ENCODE measurements at places on chromosomes 13 and 19.

GRCh38 chr19:17405250-17406045, at the start of gene BST2:
Gene BST2, minus strand, starts transcription at chr19:17405630. Its CDS starts 55 bp downstream, at chr19:17405575.
- no peak for DNase-seq

DNA sequence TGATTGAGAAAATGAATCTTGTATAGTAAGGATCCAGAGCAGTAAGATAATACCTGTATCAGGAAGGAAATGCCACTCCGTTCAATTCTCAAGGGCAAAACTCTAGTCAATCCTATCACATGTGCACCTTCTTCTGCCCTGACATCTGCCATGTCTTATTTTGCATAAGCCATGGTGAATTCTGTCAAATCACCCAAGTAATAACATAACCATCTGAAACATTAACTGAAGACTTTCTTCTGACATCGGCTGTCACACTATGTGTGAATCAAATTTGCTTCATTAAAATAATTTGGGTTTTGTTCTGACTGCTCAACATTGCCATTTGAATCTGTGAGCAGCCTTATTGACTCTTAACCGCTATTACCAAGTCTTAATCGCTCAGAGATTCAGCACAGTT, 91.2 kb downstream of the PCDH9 start:
- no peak for DNase-seq

GRCh38 chr13:111011899-111012298, 97.0 kb upstream of the ANKRD10 start:
- no peak for DNase-seq

GRCh38 chr19:4368128-4368820, 24.9 kb downstream of the MPND start:
- no peak for DNase-seq

DNA sequence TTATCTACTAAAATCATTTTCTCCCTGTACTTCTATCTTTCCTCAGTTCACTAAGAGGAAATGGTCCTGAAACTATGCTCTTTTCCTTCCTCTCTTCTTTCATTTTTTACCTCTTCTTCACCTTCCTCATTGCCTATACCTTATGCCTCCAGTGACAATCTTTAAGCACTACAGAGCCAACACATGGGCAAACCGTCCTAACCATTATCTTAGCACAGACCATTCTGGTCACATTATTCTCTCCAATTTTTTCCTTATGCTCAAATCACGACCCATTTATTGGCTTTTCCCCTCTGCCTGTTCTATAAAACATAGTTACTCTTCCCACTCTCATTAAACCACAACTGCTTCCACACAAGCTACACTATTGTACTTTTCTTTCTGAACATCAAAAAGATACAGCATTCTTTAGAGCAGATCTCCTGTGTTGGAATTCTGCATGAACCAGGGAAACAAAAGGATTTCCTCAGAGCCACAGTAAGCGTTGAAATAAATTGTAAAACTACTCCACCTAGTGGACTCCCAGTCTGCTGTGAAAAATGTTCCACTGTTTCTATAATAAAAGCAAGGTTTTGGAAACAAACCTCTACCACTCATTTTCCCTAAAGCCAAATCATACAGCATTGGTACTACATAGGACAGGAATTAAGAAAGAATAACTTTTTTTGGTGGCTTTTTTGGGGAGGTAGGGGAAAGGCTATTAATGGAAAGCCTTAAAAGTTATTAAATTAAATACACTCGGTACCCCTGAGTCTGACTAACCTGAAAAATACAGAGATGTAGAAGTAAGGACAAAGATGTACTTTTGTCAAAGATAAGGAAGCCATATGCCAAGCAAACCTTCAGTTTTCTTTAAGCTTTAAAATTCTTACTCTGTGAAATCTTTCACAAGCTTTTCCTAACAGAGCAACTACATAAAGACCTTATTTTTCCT, 19.5 kb downstream of the NUFIP1 start:
- DNase-seq = no peak

GRCh38 chr13:83702021-83702420, 180.3 kb downstream of the SLITRK1 start:
- no peak for DNase-seq

DNA sequence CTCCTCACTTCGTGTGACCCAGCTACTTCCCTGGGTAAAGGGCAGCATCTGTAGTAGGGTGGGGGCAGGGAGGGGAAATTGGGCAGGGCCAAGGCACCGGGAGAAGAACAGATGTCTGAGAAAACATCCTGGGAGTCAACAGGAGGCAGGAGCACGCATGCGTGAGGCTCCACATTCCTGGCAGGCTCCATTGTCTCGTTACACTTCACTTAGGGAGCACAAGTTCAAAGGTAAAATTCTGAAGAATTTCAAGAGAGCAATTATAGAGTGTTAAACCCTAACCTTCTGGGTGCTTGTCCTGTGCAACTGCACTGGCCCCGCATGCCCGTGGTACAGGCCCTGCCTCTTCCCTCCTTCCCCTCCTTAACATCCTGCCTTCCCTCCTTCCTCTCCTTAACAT, 79.6 kb upstream of the POMP start:
- no peak for DNase-seq

DNA sequence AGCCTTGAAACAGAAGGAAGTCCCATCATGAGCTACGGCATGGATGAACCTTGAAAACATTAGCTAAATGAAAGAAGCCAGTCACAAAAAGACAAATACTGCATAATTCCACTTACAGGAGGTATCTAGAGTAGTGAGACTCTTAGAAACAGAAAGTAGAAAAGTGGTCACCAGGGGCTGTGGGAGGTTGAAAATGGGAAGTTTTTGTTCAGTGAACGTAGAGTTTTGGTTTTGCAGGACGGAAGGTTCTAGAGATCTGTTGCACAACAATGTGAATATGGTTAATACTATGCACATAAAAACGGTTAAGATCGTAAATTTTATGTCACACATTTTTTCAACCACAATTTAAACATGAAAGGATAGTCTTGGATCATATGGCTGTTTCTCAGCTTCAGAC, 11.9 kb upstream of the SLC10A2 start:
- DNase-seq = no peak

DNA sequence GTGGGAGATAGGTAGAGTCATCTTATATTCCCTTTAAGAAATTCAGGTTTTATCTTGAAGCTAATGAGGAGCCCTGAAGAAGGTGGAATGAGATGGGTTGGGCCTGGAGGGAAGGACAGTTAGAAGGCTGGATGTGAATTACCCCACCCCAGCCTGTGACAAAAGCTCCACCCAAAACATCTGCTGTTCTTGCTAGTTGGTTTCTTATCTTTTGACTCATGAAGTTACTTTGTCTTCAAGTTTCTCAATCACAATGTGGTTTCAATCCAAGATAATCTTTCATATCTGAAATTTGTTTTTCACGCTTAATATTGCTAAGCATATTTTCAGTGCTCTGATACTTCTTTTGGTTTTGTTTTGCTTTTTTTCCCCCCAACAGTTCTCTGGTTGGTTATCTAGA, 38.3 kb upstream of the HMGB1 start:
- DNase-seq = no peak

- no peak for DNase-seq
Measured at GRCh38 chr13:97120976-97121375, 101.2 kb upstream of the MBNL2 start.

DNA sequence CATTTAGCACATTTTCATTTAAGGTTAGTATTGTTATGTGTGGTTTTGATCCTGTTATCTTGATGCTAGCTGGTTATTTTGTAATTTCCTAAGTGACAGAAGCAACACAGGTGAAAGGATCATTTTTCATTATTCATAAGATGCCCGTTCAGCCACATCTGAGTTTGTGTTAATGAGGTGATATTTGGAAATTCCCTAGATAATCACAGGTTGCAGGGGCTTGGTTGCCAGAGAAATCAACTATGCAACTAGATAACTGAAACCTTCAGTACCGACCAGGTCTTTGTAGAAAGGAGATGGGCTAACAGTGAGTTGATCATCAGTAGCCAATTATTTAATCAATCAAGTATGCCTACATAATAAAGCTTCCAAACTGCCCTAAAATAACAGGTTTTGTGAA, 121.3 kb upstream of the UFM1 start:
- DNase-seq = peak; percentile 18

DNA sequence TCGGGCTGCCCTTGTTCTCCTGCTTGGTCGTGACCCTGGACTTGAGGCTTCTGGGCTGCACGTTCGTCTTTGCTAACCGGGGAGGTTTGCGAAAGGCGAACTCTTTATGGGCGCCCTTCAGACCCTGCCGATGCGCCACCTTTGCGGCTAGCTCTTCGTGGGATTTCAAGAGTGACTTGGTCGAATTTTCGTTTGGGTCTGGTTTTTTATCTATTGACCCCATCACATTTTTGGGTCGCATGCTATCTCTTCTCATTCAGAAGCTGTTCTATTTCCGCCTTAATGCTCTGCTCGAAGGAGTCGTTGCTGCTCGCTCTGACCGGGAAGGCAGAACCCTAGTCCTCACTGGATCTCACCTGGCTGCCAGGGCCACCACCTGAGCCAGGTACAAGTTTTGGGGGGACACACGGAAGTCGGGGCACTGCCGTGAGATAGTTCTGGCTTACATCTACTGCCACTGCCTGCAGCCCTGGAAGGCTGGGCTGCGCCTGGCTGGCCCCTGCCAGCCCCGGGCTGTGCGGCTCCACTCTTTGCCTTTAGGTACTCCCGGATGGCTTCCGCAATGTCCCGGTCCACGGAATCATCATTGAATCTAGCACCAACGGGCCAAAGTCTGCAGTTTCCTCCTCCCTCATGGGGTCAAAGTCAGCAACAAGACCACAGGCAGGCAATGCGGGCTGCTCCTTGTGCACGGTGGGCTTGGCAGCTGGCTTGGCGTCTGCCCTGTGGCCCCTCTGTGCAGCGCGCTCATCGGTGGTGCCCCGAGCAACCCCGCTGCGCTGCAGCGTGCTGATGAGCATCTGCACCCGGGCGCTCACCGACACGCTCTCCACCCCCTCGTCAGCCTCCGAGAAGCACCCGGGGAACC, 16.2 kb downstream of the RB1 start:
- no peak for DNase-seq

DNA sequence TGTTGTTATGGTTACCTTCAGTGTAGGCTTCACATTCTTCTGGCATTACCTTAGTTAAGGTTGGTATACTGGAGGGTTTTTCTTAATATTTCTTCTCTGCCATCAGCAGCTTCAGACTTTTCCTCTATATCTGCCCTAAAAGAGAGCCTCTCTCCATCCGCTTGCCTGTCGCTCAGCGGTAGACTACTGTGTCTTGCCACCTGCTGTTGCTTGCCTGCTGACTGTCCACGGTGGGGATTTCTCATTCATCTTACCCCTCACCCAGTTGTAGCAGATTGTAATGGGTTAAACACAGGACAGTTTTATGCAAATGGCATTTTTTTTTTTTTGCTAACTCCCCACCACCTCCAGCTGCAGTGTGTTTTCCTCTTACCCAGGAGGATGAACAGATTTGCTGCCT, 577.2 kb downstream of the SLITRK5 start:
- DNase-seq = no peak

DNA sequence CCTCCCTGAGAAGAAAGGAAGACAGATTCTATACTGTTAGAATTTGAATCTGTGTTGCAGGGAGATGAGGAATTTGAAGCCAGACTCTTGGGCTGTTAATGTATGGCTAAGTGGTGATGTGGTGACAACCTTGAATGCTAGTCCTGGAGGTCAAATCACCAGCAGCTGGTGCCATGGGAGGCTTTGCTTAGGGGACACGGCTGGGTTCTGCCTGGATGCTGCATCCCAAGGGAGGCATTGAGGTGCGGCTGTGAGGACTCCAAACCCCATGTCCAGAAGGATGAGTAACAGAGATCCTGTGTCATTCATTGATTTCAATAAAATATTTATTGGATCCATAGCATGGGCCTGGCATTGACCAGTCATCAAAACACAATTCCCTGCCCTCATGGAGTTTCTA, 42.3 kb downstream of the RFX2 start:
- DNase-seq = no peak

DNA sequence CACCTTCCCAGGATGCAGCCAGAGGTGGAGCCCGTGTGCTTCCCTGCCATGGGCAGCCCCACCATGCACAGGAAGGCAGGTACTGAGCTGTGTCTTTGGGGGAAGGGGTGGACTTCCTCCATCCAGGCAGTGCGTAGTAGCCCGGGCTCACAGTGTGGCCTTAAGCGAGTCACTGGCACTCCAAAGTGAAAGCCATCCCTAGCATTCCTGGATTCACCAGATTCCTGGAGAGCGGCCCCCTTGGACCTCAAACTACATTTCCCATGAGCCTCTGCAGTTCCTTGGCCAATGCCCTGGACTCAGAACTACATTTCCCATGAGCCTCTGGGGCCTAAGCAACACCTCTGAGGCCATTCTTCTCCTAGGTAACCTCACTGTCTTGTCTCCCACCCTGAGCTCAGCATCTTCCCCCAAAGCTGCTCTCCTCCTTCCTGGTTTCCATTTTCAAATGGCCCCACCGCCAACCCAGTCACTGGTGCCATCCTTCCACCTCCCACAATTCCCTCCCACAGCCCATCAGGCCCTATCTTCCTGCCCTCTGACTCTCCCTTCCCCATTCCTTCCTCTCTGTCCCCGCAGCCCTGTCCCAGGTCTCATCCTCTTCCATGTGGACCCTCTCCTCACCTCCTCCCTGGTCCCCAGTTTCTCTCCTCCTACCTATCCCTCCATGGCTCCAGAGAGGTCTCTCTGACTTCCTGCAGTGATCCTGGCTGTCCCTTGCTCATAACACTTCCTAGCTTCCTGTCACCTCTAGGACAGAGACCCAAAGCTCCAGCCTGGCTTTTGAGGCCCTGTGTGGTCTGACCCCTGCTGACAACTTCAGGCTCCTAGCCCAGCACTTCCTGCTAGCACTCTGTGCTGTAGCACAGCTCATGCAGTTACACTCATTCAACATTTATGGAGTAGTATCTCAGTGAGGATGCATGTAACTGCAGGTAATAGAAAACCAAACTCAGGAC, at the start of gene C19orf81:
C19orf81 (plus strand) TSS at position 13 of the 959 bp plus-strand sequence; CDS start at position 13, 0 bp downstream.
- no peak for DNase-seq

- DNase-seq = no peak
Measured at GRCh38 chr19:44164327-44164672, 600 bp upstream of the ZNF226 start.

DNA sequence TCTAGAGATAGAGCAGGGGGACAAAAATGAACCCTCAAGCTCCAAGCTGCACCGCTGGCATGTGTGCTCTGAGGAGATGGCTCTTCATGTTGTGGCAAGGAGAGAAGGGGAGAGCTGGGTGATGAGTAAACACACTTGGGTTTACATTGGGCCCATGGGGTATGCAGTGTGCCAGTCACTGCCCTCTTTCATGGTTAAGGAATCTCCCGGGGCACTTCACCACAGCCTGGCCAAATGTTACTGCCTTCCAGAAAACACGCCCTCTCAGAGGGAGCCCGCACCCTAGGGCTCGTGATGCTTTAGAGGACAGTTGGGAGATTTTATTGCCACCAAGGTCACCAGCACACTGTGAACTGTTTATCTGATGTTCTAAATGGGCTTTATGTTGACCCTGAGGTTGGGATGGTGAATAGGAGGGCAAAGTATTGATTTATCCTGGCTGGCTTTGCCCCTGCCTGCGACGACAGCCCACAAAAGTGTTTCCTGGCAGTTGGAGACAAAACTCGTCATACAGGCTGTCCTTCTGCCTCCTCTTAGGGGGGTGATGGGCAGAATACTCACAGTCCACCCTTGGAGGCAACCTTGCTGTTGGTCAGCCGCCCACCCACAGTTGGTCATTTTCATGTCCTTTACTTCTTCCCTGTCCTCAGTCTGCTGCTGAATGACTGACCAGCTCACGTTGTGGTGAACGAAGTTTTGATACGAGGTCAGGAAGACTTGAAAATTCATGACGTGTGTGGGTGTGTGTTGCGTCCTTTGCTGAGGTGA, 156.9 kb downstream of the STK24 start:
- no peak for DNase-seq

Data from NCI-H1436 (cell line).